ENCODE measurements at places on chromosomes 11 and 22. TPM values are rescaled to one million over a fixed set of nuclear protein-coding genes. Genes with fewer than 3 reads are reported as not detected.

Gene ALX4
- total RNA-seq = 6.4 TPM

Gene KLHL35
- 0.67 TPM for total RNA-seq

Gene ZBTB16
- total RNA-seq = not detected

Gene APOA1
- 0.75 TPM for total RNA-seq

Gene LRRC74B
- not detected for total RNA-seq

Gene TNNI2
- total RNA-seq = 1.3 TPM

Gene CD6
- total RNA-seq = not detected

Gene STARD10
- total RNA-seq = 51.1 TPM

Gene CHRM1
- total RNA-seq = 0.11 TPM

Gene MMP13
- not detected for total RNA-seq

Gene SREBF2
- total RNA-seq = 130 TPM

Gene EFEMP2
- total RNA-seq = 216 TPM

Gene ARHGAP20
- 8.4 TPM for total RNA-seq

Gene AIFM3
- total RNA-seq = 2.4 TPM

Gene TMPRSS4
- 0.66 TPM for total RNA-seq

Gene TRIM48
- not detected for total RNA-seq

Gene OR5T3
- not detected for total RNA-seq

Gene TRIM29
- total RNA-seq = 9.7 TPM

Gene PGA3
- not detected for total RNA-seq
